ENCODE measurements at places on chromosomes 11 and 22.

DNA sequence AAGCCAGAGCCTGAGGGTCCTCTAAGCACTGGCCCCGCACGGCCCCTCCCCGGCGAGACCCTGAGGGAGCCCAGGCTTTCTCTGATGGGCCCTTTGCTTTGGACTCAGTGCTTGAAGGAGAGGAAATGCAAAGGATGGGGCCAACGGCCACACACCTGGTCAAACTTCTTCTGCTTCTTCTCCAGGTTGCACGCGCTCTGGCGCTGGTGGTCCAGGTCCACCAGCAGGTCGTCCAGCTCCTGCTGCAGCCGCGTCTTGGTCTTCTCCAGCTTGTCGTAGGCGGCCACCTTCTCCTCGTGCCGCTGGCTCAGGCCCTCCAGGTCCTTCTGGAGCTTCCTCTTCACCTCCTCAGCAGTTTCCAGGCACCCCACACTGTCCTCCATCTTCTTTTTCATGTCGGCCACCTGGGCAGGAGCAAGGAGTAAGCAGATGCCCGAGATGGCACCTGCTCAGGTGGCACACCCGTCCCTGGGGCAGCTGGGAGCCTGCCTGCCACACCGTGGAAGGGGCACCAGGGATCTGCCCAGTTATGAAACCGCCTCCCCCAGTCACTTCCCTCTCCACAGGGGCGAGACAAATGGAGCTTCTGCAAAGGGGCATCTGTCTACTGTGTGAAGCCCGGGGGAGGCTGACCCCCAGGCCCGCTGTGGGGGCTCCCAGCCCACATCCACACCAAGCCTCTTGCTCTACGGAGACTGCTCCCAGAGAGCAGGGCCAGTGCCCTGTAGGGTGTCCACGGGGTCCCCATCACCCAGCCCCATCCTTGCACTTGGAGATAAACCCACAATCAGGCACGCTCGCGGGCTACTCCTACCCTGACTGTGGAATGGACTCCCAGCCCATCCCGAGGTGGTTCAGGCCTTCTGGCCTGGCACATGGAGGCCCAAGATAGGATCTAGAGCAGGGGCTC, 39.2 kb downstream of the APOL1 start:
- no peak for DNase-seq

DNA sequence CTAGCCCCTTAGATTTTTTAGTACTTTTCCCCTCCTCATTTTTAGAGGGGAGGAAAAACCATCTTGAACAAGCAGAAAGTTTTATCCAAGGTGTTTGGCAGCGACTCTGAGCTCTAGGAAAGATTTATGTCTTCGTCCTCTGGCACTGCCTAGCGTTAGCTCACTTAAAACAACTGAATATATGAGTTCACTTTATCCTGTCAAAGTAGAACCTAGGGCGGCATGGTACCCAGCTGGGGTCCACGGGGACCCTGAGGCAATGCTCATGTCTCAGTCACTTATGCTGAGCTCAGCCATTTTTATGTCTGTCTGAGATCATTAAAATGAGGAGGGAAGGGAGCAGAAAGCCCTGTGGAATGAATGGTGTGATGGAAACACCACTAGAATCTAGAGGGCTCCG, 14.2 kb upstream of the VSIG10L2 start:
- DNase-seq = no peak

DNA sequence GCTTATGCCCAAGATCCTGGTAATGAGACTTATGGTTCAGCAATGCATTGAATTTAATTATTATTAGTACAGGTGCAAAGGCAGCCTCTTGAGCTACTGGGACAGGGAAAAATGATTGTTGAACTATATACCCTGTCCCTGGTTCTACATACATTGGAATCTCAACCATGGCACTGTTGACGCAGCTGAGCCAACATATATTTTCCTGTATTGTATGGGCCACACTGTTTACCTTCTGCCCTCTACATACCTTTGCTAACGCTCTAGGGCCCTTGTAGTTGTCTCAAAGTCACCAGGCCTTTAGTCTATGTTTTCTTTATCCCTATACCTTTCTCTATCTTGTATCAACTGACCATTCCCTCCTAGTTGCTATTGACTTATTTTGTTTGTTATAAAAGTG, 22.6 kb downstream of the KREMEN1 start:
- DNase-seq = no peak

- no peak for DNase-seq
Measured at GRCh38 chr22:47630741-47631534, 868.5 kb downstream of the TBC1D22A start.

- DNase-seq = no peak
Measured at GRCh38 chr22:35690001-35690400, 27.7 kb upstream of the APOL5 start.

- no peak for DNase-seq
Measured at GRCh38 chr11:114496915-114497314, 57.6 kb downstream of the REXO2 start.

DNA sequence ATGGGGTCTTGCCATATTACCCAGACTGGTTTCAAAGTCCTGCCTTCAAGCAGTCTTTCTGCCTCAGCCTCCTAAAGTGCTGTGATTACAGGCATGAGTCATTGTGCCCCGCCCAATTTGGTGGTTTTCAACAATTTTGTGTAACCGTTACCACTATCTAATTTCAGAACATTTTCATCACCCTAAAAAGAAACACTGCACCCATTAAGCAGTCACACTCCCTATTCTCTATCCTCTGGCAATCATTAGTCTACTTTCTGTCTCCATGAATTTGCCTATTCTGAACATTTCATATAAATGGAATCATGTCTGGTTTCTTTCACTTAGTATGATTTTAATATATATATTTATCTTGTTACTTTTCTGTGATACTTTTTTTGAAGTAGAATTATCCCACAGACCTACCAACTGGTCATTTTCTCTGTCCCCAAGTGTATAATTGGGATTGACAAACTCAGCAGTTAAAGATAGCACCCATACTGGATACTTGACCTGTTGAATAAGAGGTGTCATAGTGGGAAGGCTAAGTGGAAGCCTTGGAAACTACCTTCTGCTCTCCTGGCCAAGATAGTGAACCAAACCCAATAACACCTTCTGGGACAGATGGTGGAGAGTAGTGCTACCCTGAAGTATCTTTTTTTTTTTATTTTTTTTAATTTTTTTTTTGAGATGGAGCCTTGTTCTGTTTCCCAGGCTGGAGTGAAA, 64.8 kb downstream of the STIM1 start:
- DNase-seq = peak; percentile 61

DNA sequence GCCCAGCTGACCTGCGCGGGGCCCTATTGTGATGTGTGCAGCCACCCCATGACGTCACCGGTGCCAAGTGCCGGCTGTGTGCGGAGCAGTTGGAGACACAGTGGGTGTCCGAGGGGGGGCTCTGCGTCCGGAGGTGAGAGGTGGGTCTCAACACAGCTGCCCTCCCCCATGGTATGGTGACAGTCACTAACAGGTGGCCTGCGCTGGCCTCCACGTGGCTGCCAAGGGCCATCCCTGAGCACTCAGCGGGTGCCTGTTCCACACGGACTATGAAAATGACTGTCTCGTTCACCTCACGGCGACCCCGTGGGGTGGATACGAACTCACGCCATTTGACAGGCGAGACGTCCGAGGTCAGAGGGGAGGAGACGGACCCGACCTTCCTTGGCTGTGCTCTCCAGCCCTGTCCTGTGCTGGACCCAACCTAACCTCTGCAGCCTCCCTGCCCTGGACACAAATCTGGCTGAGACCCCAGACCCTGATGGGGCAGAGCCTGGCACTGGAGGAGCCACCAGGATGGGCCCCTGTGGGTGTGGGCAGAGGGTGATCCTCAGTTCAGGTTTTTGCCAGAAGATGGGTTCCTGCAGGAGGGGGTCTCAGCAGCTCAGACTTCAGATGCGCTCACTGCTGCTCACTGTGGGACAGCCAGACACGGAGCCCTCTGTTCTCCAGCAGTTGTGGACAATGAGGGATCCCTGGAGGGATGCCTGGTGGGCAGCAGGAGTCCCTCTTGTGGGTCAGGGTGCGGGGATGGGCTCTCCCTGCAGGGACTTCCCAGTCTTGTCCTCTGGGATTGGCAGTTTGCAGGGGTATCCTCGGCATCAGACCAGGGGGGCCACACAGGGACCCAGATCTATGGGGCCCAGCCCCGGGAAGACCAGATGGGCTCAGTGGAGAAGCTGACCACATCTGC, 6.3 kb downstream of the HRAS start:
- no peak for DNase-seq

DNA sequence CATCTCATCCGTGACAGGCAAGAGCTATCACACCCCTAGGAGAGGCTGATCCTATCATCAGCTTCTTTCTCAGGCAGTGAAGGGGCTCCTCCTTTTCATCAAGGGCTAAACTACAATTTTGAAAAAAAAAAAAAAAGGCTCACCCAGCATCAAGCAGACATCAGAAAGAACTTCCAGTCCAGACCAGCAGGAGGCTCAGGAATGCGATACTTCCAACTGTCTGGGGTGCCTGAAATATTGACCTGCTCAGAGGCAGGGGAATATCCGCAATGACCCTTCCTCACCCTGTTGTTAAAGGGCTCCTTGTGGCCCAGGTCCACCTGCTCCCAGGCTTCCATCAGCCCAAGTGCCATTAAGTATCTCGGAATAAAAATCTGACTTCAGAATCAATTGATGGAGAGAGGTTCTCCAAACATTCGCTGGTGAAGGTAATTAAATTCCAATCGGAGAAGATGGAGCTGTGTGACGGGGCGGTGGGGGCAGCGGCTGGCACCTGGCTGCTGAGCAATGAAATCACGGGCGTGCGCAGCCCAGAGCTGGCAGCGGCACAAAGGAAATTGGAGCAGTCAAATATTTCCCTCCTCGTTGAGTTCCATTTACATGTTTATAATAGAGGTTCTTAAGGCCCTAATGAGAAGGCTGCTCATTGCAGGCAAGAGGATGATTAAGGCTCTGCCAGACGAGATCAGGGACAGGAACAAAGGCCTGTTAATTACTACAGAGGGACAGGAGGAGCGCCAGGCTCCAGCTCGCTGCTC, 69.0 kb upstream of the THY1 start:
- no peak for DNase-seq

GRCh38 chr11:98061858-98062257, 958.9 kb upstream of the CNTN5 start:
- no peak for DNase-seq

- DNase-seq = no peak
Measured at GRCh38 chr11:27720277-27720830, 20.1 kb upstream of the BDNF start.

DNA sequence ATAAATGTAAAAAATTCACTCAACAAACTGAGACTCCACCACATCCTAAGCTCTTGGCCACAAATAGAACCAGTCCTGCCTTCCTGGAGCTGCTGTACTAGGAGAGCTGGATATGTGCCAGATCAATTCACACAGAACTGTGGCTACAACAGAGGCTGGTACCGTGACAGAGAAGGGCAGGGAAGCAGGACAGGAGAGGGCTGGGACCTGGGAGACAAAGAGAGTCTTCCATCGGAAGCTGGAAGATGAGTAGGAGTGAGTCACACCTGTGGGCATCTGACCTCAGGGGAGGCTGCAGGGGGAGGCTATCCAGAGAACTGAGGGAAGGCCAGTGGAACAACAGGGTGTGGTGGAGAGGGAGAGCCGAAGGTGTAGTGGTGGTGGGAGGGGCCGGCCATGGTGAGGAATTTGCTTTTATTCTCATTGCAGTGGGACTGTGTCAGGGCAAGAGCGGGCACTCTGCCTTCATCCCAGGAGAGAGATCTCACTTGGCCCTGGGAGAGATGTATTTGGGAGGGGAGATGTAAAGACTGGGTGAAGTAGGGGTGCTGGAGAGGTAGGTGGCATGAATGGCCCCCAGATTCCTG, 1.9 kb upstream of the LTBP3 start:
- no peak for DNase-seq

DNA sequence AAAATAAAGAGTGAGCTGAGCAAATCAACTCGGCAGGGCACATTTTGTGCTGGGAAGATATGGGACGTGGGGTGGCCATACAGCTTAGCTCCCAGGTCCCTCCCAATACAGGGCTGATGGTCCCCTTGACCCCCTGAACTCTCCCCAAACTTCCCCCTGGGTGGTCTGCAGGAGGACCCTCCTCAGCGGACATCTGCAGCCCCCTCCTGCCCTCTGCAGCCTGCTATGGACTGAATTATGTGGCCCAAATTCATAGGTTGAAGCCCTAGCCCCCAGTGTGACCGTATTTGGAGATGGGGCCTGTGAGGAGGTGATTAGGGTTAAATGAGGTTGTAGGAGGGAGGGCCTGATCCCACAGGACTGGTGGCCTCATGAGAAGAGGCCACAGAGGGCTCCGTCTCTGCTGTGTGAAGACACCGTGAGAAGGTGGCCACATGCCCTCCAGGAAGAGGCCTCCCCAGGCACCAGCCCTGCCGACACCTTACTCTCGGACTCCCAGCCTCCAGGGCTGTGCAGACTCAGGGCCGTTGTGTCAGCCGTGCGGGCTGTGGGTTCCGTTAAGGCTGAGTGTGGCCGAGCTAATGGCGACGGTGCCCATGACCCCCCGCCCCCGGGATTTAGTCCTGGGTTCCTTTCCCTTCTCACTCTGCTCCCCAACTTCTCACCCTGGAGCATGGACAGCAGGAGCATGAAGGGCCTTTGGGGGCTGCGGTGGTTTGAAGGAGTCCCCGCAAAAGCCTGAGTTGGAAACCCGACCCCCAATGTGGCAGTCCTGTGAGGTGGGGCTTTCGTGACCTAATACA, 1042.8 kb downstream of the BRD1 start:
- DNase-seq = no peak

DNA sequence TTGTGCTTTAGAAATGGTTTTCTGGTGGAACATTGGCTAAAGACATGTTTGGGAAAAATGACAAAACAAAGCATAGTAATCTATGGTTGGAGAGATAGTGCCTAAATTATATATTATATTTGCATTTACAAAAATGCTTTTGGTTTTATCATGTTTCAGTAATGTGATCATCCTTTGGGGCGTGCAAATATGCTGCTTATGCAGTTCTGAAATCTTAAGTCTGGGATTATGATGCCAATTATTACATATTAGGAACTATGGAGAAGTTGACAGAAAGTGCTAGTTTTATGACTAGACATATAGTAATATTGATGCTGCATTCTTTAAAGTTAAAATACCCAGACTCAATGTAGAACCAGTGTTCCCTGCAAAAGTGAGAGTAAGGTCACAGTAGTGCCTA, 655.0 kb downstream of the METTL15 start:
- no peak for DNase-seq

- DNase-seq = no peak
Measured at GRCh38 chr11:80815752-80816453, 1375.1 kb upstream of the TENM4 start.

- DNase-seq = no peak
Measured at GRCh38 chr11:95688501-95689222, 100.9 kb downstream of the FAM76B start.

GRCh38 chr11:43933226-43933607, 9.2 kb upstream of the C11orf96 start:
- DNase-seq = no peak

DNA sequence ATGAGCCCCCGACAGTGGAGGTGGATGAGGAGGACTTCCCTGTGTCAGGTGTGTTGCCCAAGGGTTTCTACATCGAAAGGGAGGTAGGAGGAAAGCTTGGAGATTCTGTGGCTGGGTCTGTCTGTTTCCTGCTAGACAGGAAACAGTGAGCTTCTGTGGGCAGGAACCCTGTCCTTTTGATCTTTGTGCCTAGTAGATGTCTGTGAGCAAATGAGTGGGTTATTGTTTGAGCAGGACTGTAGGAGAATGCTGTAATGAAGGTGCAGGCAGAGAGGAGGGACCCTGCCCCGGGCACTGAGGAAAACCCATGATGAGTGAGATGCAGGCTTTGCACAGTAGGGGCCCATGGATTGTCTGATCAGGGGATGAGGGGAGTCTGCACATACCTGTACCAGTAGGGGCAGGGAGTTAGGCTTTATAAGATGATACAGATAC, 14.0 kb downstream of the USP35 start:
- peak; percentile 39 for DNase-seq

- DNase-seq = no peak
Measured at GRCh38 chr22:29309332-29310064, 3.0 kb downstream of the GAS2L1 start.

GRCh38 chr22:37676736-37677492, 1.5 kb downstream of the LGALS1 start:
- peak; percentile 90 for DNase-seq
